ENCODE measurements at places on chromosomes 4 and X.

DNA sequence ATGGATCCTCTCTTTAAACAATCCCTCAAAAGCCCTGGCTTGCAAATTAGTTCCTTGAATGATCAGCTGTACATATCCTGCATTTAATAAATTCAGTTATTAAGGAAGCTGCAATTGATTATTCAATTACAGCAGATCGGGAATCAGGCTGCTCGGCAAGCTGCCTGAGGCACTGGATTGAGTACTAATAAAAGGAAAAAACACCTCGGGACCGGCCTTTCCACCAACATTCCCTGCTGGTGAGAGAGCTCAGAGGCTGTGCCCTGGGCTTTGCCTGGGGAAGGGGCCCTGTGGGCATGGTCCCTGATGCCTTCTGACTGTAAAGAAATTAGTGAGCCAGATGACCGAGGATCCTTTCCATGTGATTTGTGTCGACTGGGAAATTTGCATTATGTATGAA is 69.2 kb downstream of the SORCS2 start:
- DNase-seq, result no peak

- DNase-seq, result no peak
Observed at GRCh38 chr4:105666693-105667092, 41.8 kb downstream of the INTS12 start.

DNA sequence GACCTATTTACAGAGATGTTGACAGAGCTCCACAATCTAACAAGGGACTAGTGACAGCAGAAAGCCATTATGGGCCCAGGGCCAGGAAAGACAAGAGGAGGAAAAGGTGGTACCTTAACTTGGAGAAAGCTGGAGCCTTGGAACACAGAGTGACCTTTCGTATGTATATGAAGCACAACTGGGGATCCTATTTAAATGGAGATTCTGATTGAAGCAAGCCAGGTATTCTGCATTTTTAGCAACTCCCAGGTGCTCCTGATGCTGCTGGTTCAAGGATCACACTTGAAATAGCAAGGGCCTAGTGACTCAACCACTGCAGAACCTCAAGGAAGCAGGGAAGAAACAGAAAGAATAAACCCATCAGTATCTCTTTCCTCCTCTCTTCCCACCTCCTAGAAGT is 99.4 kb downstream of the TMEM47 start:
- DNase-seq, result no peak

- no peak for DNase-seq
Observed at GRCh38 chr4:81783558-81783957, 311.9 kb upstream of the RASGEF1B start.

GRCh38 chr4:74475091-74475800 is 30.3 kb downstream of the AREG start:
- DNase-seq, result no peak

DNA sequence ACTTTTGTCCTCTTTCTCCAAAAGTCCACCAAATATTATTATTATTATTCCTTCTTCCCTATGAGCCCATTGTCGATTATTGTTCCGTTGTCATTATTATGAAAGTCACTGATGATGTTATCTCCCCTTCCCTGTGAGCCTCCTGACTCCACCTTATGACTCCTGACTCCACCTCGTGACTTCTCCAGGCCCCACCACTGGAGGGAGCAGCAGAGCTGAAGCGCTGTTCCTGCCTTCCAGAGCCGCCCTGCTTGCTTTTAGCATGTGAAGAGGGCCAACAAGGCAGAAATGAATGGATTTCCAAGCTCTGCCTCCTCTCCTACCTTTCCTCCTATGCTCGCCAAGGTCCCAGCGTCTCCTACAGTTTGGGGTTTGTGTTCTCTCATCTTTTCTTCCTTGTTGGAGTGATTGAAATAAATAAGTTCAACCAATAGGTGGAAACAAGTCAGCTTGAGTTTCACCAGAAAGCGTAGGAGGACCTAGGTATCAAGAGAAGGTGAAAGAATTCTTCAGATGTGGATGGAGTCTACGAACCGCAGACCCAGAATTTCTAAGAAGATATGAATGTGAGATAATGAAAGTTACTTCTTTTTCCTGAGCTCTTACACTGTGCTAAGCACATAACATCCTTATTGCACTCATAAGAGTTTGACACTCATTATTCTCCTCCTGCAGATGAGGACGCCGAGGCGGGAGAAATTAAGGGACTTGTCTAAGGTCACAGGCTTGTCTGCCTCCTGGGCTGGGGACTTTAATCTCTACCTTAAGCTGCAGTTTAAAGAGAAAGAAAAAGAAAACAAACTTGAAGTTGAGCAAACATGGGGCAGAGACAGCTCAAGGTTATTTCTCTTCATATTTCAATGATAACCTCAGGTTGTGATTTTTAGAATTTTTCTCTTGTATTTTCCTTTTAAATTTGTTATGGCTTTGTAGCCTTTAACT is 26.1 kb downstream of the IGSF1 start:
- no peak for DNase-seq
